Head of caudate nucleus (tissue), 42 donors: ENCODE measurements at places on chromosomes 2 and 18.

- no peak for DNase-seq
Observed at GRCh38 chr2:127169066-127169660, 50.9 kb downstream of the CYP27C1 start.

- no peak for DNase-seq
Observed at GRCh38 chr18:25862881-25863600, 227.4 kb downstream of the SS18 start.

DNA sequence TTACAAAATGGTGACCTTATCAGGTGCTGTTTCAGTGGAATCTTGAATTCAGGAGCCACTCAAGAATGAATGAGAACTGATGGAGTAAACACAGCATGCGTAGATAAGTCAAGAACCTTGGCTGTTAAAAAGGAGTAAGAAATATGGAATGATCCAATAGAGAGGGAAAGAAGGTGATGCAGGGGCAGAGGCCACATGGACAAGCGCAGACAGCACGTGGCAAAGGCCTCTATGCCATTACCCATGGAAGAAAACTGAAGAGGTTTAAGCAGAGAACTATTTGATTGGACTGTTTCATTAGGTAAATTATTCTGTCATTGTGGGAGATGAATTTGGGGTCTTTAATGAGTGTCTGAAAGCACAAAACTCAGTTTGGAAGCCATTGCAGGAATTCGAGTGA lies 142.4 kb upstream of the RASGRP3 start:
- DNase-seq, result no peak

DNA sequence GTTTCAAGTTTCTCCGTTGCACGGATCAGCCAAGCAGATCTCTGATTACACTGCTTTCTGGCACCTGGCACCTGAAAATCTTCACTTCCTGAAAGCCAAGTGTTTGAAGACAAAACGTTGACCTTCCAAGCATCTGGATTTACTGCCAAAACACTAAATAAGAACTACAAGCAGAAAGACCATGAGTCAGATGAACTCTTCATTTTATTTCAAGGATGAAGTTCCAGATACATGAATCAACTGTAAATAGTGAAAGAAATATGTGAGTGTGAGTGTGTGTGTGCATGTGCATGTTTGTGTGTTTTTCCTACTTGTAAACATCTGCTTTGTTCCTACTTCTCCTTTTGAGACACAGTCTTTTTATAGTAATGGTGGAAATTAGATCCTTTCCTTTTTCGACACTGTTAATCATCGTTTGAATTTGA lies 60.0 kb upstream of the DTNA start:
- no peak for DNase-seq

GRCh38 chr2:197170208-197170607 lies 140.4 kb downstream of the ANKRD44 start:
- DNase-seq, result no peak

- DNase-seq, result no peak
Observed at GRCh38 chr2:217617616-217618022, 385.2 kb downstream of the TNS1 start.
